Fibroblast of skin of right biceps (primary cell): ENCODE measurements at places on chromosomes 1 and 21.

- peak; percentile 31 for DNase-seq
Measured at GRCh38 chr1:231241750-231242149, 738 bp downstream of the GNPAT start.

- DNase-seq = peak; percentile 42
Measured at GRCh38 chr21:27213303-27213702, 246.4 kb upstream of the ADAMTS5 start.

DNA sequence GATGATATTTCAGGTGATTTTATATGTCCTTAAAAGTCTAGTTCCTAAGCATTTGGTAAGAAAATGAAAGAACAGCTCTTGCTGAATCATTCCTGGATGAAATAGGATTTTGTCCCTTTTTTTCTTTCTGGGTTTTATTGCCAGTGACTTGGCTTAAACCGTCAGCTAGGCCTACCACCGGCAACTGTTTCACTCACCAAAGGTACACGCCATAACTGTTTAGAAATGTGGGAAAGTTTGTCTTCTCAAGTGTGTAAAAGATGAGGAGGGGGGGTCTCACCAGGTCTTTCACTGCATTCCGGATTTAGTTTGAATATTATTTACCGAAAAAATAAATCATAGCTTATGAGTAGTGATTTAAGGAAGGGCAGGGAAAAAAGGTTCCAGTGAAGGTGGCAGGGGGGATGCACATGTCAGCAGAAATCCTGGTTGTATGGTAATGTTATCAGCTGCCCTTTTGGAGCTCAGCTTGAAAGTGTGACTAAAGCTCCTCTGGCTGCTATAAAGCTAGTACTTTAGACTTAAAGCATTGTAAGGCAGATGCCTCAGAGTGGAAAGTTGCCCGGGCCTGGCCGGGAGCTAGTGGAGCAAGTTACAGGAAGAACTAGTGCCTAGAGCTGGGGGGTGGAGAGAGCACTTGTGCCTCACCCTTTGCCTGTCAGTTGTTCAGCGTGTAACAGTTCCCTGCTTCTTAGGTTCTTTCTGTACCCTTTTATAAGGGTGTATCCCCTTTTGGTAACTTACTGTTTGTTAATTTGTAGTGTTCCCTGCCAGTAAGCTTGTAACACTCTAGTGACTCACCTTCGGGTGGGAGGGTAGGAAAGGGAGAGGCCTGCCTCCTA is 3.1 kb downstream of the ATP1A1 start:
- DNase-seq = peak; percentile 70

DNA sequence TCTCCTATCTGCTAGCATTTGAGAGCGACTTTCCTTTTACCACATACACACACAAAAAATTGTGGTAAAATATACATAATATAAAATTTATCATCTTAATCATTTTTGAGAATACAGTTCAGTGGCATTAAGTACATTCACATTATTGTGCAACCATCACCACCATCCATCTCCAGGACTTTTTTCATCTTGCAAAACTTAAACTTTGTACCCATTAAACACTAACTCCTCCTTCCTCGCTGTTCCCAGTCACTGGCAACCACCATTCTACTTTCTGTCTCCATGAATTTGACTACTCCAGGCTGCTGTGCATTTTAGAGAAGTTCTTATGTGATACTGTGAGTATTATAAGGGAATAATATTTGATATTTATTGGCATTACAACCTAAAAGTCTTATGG is 181.3 kb downstream of the C1orf21 start:
- DNase-seq = no peak

GRCh38 chr1:48294656-48295055 is 72.1 kb downstream of the SLC5A9 start:
- DNase-seq = no peak

GRCh38 chr1:23423415-23424292 is 894 bp downstream of the TCEA3 start:
- DNase-seq = no peak

DNA sequence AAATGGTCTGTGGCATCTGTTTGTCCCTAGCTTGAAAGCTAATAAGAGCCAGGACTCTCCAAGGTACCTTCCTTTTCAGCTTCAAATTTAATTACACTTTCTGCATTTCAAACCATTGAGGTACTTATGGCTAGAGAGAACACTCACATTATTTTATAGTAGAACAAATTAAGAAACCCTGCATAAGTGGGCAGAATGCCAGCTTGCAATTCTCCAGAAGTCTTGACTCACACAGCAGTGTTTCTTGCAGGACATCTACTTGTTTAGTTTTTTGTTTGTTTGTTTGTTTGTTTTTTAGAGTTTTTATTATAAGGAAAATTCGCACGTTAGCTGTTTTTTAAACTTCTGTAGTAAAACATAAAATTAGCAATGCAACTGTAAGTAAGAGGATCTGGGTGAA is 397.2 kb downstream of the NEGR1 start:
- peak; percentile 8 for DNase-seq

- peak; percentile 81 for DNase-seq
Measured at GRCh38 chr1:196464480-196464941, 143.7 kb downstream of the KCNT2 start.

- no peak for DNase-seq
Measured at GRCh38 chr1:228851193-228851592, 115.9 kb downstream of the RHOU start.

DNA sequence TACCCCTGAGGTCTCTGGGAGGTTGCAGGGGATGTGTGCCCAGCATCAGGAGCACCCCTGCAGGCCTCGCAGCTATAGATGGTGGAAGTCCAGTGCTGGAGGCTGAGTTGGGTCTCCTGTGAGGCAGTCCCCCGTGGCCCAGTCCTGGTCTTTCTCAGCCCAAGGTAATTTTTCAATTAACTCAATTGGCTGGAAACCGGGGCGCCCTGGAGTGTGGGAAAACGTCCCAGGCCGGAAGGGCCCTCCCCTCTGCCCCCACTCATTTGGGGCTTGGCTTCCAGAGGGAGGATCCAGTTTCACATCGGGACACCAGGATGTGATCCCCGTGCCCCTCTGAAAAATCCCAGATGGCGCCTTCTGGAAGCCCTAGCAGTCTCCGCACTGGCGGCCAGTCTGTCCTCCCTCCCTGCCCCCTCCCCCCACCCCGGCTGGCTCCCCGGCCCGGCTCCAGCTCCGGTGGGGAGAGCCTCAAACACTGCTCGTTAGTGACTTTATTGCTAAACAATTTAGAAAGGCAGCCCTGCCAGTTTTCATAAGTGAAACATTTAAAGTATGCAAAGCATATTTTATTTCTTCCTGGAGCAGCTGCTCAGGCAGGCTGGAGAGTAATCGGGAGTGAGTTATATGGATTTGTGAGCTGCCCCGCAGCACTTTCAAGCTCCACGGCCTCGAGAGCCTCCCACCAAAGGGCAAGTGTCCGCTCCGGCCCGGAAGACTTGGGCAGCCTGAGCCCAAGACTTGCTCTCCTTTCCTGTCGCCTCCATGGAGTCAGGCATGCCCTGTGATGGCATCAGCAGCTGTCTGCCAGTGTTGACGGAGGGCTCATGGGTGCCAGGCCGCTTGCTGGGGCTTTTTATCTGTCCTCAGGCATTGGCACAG is 208.2 kb upstream of the TMEM51 start:
- peak; percentile 95 for DNase-seq

DNA sequence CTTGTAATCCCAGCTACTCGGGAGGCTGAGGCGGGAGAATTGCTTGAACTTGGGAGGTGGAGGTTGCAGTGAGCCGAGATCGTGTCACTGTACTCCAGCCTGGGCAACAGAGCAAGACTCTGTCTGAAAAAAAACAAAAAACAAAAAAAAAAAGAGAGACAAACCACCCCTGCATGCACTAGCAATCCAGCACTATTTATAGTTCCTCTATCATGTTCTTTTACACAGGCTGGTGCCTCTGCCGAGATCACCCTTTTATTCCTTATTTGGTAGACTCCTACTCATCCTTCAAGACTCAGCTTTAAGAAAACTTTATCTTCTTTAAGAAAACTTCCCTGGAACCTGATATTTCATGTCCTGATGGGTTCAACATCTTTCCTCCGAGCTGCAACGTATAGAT is 10.8 kb downstream of the FMO5 start:
- no peak for DNase-seq

DNA sequence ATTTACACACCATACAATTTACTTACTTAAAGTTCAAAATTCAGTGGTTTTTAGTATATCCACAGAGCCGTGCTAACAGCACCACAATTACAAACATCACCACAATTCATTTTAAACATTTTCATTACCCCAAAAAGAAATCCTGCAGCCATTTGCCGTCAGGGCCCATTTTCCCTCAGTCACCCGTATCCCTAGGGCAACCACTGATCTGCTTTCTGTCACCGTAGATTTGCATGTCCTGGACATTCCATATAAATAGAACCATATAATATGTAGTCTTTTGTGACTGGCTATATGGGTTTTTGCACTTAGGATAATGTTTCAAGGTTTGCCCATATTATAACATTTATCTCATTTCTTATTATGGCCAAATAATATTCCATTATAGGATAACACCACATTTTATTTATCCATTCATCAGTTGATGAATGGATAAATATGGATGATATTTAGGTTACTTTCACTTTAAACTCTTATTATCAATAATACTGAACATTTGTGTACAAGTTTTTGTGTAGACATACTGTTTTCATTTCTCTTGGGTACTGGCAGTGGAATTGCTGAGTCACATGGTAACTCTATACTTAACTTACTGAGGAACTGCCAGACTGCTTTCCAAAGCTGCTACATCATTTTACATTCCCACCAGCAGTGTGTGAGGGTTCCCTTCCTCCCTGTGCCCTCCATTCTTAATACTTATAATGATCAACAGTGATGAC is 68.9 kb downstream of the ST3GAL3 start:
- DNase-seq = peak; percentile 79

- peak; percentile 88 for DNase-seq
Measured at GRCh38 chr1:236524142-236524894, 536 bp downstream of the LGALS8 start.

GRCh38 chr21:38567335-38567969 is 69.2 kb upstream of the ERG start:
- DNase-seq = peak; percentile 95

DNA sequence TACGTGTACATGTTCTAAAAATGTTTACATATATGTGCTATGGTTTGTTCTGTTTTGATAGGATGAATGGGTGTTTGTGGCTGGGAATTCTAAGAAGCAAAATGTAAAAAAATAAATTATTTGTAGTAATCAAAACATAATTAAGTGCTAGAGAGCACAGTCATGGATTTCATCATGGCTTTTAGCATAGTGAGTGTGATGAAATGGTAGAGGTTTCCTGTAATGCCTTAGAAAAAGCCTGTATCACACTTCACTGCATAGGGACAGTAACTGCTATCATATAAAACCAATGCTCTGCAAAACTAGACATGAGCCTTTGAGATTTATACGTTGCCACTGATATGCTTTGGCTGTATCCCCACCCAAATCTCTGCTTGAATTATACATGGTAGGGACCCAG is 99.8 kb downstream of the PTGER3 start:
- DNase-seq = no peak

GRCh38 chr1:202578001-202578504 is 132.2 kb downstream of the SYT2 start:
- peak; percentile 90 for DNase-seq

GRCh38 chr1:167748906-167749305 is 27.1 kb downstream of the MPZL1 start:
- peak; percentile 63 for DNase-seq

DNA sequence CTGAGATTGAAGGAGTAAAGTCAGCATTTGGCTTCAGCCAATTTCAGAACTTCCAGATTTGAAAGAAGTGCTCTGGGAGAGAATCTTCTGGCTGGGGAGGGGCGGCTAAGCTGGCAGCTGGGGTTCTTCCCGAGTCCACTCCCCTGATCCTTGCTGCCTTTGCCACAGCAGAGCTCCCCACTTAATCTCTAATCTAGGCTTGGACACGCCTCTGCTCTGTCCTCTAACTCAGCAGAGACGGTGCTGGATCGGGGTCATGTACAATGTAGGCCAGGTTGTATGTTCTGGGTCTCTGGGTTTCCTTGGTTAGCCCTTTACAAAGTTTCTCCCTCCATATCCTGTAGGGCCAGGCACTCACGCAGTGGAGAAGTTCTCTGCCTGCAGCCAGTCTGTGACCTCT is 10.1 kb upstream of the GSTM3 start:
- DNase-seq = no peak

DNA sequence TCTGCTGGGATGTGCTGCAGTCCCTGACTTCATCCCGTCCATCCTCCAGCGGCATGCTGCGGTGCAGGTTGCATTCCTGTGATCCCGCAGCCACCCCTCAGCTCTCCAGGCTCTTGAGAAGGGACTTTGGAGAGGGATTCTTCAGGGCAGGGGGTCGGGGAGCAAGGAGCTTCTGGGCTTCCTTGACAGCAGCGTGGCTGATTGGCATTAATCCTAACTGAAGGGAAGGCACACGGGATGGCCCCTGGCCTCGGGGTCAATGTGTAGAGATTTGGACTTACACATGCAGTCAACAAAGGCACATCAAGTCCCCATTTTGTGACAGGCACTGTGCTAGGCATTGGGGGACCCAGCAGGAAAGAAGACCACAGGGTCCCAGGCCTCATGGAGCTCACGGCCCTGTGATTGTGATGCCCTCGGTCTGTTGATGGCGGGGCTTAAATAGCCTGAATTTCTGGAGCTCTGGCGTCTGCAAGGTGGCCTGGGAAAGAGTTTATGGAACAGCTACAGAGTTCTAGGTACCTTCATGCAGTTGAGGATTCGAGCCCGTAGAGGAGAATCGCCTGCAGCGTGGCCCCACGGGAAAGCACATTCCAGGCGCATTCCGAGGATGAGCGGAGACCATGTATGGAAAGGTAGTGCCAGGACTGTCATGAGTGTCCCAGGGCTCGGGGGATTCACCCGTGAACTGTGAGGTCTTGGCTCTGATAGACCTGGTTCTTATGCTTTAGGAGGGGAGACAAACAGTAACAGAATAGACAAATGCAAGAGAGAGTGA is 20.1 kb downstream of the PSEN2 start:
- DNase-seq = no peak

- peak; percentile 26 for DNase-seq
Measured at GRCh38 chr1:232476538-232476950, 153.4 kb downstream of the SIPA1L2 start.

DNA sequence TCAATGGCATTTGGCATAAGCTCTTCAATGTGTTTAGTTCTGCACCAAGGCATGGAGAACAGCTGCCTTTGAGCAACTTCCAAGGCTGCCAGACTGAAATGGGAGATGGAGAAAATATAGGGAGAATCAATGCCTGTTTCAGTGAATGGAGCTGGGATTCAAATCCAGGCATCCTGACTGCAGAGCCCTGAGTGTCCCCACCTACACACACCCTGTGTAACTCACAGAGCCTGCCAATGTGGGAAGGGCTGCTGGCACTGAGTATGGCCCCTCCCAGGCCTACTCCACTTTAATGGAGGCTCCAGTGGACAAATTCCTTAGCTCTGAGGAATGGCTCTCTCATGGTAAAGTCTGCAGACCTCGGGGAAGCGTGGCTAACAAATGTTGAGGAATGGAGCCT is 145.6 kb upstream of the TNR start:
- DNase-seq = peak; percentile 1
